ENCODE measurements at places on chromosomes 16 and 17. TPM values are rescaled to one million over a fixed set of nuclear protein-coding genes. Genes with fewer than 3 reads are reported as not detected.

DNA sequence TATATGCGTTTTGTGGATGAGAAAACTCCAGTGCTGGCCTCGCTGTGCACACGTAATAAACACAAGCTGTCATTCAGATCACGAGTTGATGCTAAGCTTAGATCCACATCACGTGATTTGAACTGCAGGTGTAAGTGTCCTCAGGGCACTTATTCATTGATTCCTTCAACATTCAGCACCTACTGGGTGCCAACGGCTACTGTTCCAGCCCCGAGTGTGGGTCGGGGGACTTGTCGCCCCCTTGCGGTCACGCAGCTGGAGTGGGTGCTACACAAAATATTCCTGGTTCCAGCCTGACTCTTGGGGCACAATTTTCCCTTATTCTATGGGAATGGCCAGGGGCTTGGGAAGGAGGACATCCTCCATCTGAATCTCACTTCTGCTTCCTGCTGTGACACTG is 29.9 kb upstream of the GINS2 start:
- no peak for DNase-seq

DNA sequence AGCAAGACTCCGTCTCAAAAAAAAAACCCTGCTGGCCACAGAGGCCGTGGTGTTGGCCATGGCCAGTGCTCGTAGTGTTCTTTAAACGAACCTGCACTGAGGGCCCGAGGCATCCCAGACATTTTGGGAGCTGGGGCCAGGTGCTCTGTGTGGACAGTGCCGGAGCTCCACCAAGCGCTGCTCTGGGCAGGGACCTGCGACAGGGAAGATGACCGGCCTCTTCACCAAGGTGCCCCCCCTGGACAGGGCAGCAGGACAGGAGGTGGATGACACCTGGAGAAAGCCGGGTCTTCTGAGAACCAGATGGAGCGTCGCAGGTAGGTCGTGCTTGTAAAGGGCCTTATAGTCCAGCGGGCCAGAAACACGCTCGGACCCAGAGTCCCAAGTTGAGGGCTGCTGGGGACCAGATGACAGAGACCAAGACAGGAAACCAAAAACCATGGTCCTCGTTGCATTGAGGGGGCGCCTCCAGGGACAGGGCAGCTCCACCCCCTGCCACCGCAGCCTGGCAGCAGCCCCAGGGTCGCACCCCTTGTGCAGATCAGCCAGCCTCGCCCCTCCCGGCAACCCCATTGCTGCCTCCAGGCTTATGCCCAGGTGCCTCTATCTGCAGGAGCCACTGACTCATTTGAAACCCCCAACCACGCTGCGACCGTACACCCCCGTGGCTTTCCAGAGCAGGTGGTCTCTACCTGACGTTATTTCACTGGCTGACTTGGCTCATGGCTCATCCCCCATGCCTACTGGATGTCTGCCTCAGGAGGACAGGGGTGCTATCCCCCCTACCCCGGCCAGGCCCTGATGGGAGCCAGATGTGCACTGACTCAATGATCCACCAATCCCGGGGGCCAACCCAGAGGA is 4.2 kb upstream of the NTN3 start:
- no peak for DNase-seq

GRCh38 chr16:52708476-52708875 is 161.5 kb upstream of the TOX3 start:
- DNase-seq, result no peak

DNA sequence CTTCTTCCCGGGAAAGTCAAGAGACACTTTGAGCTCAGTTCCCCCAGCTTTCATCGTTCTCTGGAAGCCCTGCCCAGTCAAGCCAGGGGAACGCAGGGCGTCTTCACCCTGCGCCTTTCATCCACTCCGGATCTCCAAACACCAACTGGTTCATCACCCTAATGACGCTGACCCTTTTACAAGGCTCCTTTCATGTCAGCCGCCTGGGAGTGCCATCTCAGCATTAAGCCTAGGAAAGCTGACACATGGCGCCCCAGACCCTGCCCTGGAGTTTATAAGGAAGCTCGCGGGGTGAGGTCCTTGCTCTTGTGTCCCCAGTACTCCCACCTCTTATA is 594 bp upstream of the DNAJC7 start:
- DNase-seq, result no peak

DNA sequence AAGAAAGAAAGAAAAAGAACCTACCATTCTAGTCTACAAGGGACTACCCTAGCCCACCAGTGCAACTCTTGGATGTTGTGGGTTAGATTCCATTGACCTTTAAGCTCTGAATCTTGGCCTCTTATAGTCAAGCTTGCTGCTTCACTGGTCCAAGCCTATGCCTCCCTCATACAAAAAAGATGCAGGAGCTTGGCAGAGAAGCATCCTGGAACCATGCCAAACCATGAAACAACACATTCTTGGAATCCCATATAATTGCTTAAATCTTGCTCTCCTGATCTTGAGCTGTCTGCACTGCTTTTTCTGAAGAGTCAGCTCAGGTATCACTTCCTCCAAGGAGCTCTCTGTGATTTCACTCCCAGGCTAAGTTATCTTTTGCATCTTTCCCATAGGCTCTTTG is 117.9 kb upstream of the GPR139 start:
- no peak for DNase-seq

DNA sequence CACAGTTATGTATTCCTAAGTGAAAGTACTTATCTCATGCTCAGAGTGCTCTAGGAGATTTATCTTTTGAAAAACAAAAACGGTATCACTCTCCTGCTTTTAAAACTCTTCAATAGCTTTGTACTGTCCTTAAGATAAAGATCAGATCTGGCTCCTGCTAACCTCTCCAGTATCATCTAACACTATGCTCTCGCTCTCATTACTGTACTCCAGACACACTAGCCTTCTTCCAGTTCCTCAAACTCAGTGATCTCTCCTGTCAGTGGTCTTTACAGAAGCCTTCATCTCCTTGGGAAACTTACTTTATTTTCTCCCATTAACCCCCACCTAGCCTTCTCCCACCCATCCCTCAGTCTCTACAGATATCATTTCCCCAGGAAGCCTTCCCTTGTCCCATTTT is 10.1 kb downstream of the ULK2 start:
- DNase-seq, result no peak

DNA sequence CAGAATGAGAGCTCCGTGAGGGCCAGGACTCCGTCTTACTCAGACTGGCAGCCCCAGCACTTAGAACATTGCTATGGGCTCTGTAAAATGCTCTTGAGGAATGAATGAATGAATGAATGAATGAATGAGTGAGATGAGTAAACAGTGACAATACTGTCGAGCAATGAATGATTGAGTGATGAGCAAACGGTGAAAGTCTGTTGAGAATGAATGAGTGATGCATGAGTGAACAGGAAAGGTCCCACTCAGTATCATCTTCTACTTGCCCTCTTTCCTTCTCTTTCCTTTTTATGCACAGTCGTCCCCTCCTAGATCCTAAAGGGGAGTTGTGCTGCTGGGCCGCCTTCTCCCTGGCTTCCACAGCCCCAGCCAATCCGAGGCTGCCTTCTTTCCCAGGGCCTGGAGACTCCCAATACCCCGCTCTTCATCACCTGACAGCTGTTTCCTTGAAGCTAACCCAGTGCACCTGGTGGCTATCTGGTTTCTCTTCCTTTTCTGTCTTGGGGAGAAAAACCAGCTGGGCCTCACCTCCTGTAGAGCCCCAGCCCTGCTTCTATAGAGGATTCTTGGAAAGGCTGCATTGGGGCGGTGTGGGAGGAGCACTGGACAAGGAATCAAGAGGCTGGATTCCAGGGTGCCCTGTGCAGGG is 32.7 kb upstream of the CACNG1 start:
- no peak for DNase-seq

Gene FN3K
- total RNA-seq, result 24.3 TPM

Gene RNF157
- total RNA-seq, result 2.5 TPM

DNA sequence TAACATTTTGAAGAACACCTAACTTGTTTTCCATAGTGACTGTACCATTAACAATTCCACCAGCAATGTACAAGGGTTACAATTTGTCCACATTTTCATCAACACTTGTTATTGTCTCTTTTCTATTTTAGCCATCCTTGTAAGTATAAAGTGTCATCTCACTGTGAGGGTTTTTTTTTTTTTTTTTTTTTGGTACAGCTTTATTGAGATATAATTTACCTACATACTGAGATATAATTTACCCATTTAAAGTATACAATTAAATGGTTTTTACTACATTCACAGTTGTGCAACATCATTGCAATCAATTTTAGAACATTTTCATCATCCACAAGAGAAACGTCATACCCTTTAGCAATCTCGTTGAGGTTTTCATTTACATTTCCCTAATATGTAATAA is 17.9 kb upstream of the TMIGD1 start:
- DNase-seq, result no peak

Gene ATXN2L
- total RNA-seq, result 64.0 TPM

DNA sequence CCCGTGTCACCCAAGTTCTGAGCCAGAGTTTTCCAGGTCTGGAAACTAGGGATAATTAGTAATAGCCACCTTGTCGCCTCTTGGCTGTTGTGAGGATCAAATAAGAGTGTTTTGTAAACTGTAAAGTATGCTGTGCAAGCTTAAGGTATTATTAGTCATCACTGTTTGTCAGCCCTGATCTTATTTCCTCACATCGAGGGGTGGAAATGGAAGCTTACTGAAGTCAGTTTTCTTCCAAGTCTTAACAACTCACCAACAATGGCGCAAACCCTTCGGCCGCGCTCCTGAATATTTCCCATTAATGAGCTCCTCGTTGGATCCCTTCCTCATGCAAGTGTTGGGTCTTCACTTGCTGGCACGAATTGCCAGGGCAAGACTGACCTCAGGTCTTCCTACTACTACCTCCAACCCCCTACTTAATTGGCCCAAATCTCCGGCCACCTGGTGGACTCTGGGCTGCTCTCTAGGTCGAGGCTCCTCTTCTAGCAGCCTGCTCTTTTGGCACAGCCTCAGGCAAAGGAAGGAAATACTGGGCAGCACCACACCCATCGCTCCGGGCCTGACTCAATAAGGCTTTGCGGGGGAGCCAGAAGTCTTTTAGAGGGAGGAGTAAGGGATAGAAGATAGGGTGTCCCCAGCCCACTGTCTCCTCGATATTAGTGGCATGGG is 885 bp upstream of the SLC35B1 start:
- DNase-seq, result peak; percentile 32

- DNase-seq, result no peak
Measured at GRCh38 chr16:86874141-86874540, 295.8 kb downstream of the FOXL1 start.

GRCh38 chr17:72485596-72485995 is 364.8 kb downstream of the SOX9 start:
- DNase-seq, result peak; percentile 1

DNA sequence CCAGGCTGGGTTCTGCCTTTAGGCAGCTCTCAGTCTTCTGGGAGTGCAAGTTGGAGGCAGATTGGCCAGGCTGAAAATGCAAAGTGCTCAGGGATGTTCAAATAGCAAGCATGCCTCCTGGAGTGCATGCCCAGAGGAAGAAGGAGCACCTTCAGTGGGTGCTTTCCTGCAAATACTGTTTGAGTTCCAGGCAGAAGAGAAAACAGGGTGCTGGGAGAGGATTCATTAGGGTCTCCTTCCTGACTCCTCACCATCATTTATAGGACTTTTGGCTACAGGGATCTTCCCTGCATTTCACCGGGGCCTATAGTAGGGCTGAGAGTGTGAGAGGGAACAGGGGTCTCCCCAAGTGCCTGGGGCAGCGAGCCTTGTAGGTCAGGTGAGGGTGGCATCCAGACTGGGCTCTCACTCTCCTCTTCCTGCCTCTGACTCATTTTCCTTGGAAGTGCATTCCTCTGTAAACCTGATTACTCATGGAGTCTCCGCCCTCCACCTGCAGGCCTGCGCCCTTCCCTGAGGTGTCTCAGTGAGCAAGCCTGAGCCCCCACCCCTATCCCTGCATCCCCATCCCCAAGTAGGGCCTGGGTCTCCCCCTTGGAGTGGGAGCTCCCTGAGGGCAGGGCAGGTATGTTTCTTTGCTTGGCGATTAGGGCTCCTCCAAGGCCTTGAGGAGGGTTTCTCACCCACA is 17.1 kb upstream of the TNS4 start:
- DNase-seq, result no peak

Gene KRTAP1-5
- total RNA-seq, result not detected

- no peak for DNase-seq
Measured at GRCh38 chr16:21265104-21265837, 12.8 kb downstream of the CRYM start.

- no peak for DNase-seq
Measured at GRCh38 chr17:7825206-7825990, 8.6 kb upstream of the KDM6B start.

DNA sequence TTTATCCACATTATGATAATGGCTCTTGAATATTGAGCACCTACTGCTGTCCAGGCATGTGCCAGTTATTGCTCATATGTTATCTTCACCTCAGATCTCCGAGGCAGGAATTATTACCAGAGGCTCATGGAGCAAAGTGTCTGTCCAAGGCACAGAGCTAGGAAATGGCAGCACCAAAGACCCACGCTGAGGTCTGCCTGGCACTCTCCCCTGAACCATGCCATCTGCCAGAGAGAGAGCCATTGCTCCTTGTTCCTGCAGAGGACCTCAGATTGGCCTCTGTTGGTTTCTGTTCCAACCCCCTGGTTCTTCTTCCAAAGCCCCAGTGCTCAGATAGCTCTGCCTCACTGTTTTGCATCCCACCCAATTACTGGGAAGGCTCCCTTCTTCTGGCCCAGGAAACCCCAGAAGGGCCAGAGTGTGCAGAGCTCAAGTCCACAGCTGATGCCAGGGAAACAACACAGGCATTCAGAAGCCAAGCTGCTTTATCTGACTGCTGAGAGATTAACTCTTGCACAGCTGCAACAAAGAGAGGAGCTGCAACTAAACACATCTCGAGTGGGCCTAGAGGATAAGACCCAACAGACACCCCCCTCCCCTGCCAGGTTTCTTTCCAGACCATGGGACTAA is 5.9 kb downstream of the ASIC2 start:
- DNase-seq, result no peak

DNA sequence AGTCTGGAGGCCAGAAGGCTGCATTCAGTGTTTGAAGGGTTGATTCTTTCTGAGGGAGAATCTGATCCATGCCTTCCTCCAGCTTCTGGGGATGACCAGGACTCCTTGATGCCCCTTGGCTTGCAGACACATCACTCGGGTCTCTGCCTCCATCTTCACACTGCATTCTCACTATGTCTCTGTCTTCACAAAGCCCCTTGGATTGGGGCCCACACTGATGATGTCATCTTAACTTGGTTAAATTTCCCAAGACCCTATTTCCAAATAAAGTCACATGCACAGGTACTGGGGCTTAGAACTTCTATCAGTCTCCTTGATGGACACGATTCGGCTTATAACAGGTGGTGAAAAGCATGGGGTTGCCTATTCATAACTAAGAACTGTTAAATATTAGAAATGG is 112.1 kb upstream of the MYOCD start:
- no peak for DNase-seq

GRCh38 chr17:55264645-55265298 is at the start of gene HLF:
Gene HLF, plus strand, starts transcription at chr17:55264960. Its CDS starts 525 bp downstream, at chr17:55265485.
- peak; percentile 86 for DNase-seq

- no peak for DNase-seq
Measured at GRCh38 chr16:88144028-88144511, 192.8 kb downstream of the BANP start.

DNA sequence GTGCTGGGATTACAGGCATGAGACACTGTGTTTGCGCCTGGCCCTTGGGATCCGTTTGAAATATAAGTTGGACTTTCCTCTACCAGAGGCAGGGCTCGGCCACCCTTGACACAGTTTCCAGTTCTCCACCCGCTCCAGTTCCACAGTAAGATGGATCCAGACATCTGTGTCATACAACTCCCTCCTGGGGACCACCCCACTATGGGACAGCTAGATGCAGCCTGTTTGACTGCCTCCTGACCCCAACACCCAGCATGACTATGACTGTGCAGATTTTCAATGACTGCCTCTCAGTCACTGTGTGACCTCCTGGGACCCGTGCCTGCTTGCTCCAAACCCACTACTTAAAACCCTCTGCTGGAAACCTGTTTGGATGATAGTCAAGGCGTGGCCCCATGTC is 166.7 kb downstream of the IRF8 start:
- no peak for DNase-seq

Gene KRT31
- not detected for total RNA-seq

Gene OVCA2
- total RNA-seq, result 12.9 TPM
